ENCODE measurements at places on chromosomes 7 and 10.

DNA sequence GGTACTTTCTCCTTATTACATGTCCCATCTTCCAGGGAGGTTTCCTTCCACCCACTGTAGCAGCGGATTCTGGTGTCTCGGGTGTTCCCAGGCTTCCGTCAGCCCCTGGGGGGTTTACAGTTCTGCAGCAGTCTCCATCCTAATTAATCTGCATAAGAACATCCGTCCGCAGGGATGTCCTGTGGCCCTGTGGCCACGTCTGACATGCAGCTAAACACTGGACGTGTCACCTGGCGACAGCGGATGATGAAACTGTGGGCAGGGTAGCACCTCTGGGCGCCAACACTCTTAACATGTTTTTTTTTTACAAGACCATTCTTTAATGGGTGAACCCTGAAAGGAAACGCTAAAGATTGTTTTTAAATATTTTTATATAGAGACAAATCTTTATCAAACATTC lies 58.2 kb downstream of the DIP2C start:
- no peak for DNase-seq

- DNase-seq = no peak
Measured at GRCh38 chr10:15325243-15325943, 45.7 kb downstream of the FAM171A1 start.

- DNase-seq = no peak
Measured at GRCh38 chr7:12458520-12459131, 55.0 kb upstream of the VWDE start.

- no peak for DNase-seq
Measured at GRCh38 chr10:26467639-26468038, 29.5 kb downstream of the APBB1IP start.
